ENCODE measurements at places on chromosomes 3 and 15.

DNA sequence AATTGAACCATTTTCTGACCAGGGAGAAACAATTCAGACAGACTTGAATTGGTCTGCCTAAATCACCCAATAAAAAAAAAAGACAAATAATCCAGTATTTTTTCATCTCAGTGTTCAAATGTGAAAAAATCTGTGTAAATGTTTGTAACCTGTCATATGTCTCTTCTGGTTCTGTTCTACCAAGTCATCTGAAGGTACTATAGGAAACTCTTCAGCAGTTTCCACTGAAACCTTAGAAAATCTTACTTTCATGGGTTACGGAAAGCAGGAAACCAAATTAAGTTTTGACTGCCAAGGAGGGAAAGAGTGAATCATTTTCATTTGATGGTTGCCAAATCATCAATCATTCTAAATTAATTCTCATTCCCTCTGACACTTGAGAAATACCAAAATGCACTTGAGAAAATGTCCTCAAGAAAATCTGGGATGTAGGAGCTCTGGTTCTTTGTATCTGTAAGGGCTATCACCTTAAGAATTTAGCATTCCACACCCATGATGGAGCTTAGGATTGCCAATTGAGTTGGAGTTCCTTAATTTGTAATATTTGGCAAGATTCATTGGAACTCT is 278.2 kb upstream of the KCNH8 start:
- no peak for DNase-seq

DNA sequence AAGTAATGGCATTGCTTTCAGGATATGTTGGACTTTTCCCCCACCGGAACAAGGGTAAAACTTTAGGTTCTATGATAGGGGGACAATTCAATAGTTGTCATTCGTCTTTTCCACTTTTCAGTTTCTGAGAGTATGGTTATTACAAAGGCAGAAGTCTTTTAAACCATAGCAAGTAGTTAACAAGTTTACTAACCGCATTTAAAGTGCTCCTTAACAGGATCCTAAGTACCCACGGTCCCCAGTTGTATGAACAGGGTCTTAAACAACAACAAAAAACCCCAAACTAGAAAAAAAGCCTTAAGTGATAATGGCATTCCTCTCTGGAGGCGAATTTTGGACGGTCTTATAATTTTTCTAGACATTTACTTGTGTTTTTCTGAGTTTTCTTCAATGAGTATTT is 831 bp downstream of the IFT57 start:
- DNase-seq = no peak

GRCh38 chr3:69567023-69567709 is 172.1 kb upstream of the MITF start:
- no peak for DNase-seq

GRCh38 chr3:10384541-10385360 is 63.8 kb upstream of the SEC13 start:
- no peak for DNase-seq

- DNase-seq = no peak
Observed at GRCh38 chr3:153293265-153293664, 131.2 kb downstream of the RAP2B start.

GRCh38 chr3:185049710-185050109 is 103.2 kb downstream of the C3orf70 start:
- no peak for DNase-seq

- no peak for DNase-seq
Observed at GRCh38 chr3:55723653-55724406, 236.7 kb upstream of the WNT5A start.

DNA sequence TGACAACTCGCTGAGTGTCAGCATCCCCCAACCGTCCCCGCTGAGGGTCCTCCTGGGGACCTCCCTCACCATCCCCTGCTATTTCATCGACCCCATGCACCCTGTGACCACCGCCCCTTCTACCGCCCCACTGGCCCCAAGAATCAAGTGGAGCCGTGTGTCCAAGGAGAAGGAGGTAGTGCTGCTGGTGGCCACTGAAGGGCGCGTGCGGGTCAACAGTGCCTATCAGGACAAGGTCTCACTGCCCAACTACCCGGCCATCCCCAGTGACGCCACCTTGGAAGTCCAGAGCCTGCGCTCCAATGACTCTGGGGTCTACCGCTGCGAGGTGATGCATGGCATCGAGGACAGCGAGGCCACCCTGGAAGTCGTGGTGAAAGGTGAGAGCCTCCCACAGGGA is 35.4 kb downstream of the ACAN start:
- DNase-seq = no peak
